ENCODE measurements at places on chromosomes 6 and 20. TPM values are rescaled to one million over a fixed set of nuclear protein-coding genes. Genes with fewer than 3 reads are reported as not detected.

GRCh38 chr6:69343851-69344250 lies 453.0 kb downstream of the LMBRD1 start:
- DNase-seq: no peak

GRCh38 chr6:160933256-160933655 lies 58.3 kb upstream of the MAP3K4 start:
- no peak for DNase-seq

- DNase-seq: no peak
These were observed 34.8 kb upstream of the PSMF1 start for GRCh38 chr20:1083431-1084080.

DNA sequence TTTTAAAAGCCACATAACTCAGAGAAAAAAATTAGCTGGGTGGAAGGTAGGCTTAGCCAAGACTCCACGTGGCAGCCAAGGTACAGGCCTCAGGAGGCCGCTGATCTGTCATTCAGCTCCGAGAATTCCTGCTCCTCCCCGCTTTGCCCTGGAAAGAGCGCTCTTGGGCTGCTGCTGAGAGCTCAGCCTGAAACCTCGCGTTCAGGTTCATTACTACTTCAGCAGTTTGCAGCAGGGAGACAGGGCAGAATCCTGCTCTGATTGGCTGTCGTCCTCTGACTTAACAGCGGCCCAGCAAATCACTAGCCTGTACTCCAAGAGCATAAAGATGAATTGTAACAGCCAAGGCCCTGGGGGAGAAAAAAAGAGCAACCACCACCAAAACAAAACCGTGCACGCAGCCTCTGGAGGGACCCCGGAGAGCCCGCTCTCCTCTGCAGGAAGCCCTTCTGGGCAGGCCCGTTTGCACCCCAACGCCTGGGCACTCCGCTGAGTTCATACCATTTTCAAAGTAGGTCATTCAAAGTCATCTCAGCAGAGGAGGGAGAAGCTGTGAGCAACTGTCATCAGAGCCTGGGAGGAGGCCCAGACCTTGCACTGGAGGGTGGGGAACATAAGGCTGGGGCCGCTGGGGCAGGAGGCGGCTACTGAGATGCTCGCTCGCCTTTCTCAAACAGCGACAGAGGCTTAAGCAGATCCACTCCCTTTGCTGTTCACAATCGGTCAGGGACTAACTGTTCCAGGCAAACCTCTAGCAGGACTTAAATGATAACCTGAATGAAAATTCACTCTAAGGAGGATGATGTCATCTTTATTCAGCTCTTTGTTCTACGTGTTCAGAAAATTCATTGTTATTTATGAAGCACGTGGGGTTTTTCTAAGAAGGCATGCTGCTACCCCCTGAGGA lies 42.3 kb upstream of the ATXN1 start:
- DNase-seq: peak; percentile 91

- no peak for DNase-seq
These were observed 220.2 kb downstream of the FUT9 start for GRCh38 chr6:96235927-96236326.

- DNase-seq: peak; percentile 63
These were observed 1.6 kb upstream of the OGFRL1 start for GRCh38 chr6:71287038-71287437.

- DNase-seq: no peak
These were observed 41.1 kb downstream of the HNF4A start for GRCh38 chr20:44396369-44397130.

GRCh38 chr6:64301307-64302236 lies 666.0 kb downstream of the PHF3 start:
- no peak for DNase-seq

DNA sequence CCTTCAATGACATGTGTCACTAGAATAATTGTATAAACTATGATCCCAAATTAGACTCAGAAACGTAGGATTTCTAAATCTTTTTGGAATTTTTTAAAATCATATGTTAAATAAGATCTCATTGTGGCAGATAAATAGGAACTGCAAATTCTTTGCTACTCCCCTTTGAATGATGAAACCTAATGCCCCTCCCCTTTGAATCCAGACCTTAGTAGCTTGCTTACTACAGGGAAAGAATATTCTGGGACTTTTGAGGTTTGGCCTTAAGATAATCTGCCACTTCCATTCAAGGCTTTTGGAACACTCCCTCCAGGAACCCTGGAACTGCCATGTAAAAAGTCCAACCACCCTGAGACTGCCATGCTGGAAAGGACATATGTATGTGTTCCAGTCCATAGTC lies 7.1 kb downstream of the TDP2 start:
- no peak for DNase-seq

GRCh38 chr6:125102891-125103290 lies 50.7 kb upstream of the TPD52L1 start:
- DNase-seq: no peak

- DNase-seq: no peak
These were observed 104.2 kb downstream of the TFAP2B start for GRCh38 chr6:50922579-50923525.

DNA sequence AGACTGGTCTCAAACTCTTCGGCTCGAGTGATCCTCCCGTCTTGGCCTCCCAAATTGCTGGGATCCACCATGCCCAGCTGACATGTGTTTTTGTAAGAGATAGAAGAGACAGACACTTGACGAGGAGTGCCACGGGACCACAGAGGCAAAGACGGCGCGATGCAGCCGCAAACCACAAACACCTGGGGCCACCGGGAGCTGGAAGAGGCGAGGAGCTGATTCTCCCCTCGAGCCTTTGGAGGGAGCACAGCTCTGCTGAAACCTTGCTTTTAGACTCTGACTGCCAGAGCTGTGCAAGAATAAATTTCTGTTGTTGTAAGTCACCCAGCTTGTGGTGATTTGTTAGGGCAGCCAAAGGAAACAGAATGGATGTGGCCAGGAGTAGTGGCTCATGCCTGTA lies 46.9 kb downstream of the TFAP2C start:
- DNase-seq: no peak

DNA sequence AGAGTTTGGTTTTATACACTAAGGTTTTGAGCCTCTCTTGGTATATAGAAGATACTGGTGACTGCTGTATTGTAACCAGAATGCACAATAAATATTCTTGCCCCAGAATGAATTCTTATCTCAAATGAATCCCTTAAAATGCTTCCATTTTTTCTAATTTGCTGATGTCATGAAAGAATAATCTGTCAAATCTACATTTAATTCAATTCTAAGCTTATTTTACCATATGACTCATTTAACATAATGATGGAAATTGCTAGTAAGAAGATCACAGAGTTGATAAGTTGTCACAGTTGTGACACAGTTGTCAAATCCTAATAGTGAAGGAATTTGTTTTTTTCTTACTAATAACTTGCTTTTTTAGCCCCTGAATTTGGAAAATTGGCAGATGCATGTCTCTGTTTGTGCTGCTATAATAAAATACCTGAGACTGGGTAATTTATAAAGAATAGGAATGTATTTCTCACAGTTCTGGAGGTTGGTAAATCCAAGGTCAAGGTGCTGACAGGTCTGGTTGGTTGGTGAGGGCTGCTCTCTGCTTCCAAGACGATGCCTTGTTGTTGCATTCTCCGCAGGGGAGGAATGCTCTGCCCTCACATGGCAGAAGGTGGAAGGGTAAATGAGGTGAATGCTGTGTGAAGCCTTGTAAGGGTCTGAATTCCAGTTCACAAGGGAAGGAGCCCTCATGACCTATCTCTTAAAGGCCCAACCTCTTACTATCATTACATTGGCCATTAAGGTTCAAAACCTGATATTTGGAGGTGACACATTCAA lies 4.7 kb downstream of the ECT2L start:
- no peak for DNase-seq

GRCh38 chr6:138727182-138727581 lies 46.4 kb upstream of the CCDC28A start:
- no peak for DNase-seq

DNA sequence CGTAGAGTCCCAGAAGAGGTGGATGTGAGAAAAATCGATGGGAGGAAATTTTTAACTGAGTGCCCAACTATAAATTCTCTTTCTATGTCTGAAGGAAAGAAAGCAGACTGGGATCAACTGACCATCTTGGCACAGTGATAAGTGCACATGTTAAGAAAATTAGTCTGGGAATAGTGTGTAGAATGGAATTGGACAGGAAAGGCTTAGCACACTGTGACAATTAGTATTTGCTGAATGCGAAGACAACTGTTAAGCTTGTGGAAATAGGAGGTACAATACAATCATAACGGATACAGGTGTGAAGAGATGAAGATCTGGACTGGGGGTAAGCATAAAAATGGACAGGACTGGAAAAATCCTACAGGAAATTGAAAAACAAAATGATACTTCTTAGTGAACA lies 114.3 kb downstream of the FAM50B start:
- no peak for DNase-seq

- no peak for DNase-seq
These were observed 56.9 kb downstream of the FAM217A start for GRCh38 chr6:4021854-4022695.

- peak; percentile 42 for DNase-seq
These were observed 347.8 kb upstream of the PLCB4 start for GRCh38 chr20:8721098-8721497.

DNA sequence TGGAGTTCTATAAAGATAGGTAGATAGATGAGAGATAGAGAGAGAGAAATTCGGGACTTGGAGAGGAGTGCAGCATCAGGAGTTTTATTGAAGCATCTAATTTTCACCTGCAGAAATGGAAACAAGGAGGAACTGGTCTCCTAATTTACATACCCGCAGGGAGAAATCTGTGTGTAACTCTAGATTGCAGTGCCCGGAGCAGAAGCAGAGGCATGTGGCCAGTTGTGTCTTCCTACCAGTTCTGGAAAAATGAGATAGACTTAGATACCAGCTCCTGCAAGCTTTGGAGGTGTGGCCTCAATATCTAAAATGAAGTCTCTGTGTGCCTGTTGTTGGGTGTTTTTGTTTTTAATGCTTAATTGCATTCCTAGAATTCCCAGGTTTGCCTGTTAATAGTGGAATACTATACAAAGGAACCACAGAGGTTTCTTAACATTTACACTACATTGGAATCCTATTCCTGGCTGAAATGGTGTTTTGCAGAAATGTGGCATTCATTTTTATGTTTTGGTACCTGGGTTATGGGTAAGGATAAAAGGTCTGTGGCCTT lies 57.4 kb downstream of the DTD1 start:
- no peak for DNase-seq

- no peak for DNase-seq
These were observed 114.7 kb downstream of the THEMIS start for GRCh38 chr6:127786109-127786508.

DNA sequence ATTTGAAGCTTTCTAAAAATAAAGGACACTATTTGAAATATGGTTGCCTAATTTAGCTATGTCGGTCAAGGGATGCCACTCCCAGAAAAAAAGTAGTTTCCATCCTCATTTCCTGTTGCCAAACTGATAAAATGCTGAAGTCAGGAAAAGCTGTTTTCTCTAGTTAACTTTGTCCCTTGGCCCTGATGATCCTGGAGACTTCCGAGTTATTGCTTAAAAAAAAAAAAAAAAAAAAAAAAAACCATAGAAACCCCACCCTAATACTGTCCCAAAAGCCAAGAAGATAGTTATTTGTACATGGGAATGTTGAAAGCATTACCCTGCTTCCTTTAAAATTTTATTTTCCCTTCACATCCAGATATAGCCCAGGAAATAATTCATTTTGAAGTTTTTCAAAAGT lies 236.7 kb downstream of the SOD2 start:
- DNase-seq: no peak

- DNase-seq: no peak
These were observed 19.5 kb upstream of the MAS1 start for GRCh38 chr6:159871241-159871640.

DNA sequence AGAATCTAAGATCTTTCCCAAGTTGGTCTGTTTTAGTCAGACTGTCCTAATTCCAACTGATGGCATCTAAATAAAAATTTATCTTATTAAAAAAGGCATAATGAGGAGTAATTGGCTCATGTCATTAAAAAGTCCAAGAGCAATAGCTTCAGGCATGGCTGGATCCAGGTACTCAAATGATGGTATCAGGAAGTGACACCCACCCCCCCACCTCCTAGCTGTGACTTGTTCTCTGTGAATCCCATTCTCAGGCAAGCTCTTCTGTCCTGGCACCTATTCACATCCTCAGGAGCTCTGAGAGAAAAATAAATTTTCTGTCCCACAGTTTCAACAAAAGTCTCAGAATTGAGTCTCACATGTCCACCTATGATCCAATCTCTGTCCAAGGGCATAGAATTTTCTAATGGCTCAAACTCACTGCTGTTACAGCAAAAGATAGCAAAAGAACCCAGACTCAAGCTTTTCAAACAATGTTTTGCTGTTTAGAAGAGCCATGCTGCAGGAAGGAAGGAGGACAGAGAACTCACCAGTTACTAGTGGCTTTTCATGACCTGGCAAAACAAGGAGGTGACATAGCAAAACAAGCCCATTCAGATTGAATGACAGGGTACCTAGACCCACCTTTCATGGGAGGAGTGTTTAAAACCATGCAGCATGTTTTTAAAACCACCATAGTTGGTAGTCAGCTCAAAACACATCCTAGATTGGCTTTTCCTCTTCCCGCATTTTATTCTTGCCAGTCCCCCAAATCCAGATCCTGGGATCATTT lies 496.1 kb downstream of the PREX1 start:
- DNase-seq: no peak

GRCh38 chr20:44656448-44656847 lies 4.9 kb upstream of the ADA start:
- no peak for DNase-seq

DNA sequence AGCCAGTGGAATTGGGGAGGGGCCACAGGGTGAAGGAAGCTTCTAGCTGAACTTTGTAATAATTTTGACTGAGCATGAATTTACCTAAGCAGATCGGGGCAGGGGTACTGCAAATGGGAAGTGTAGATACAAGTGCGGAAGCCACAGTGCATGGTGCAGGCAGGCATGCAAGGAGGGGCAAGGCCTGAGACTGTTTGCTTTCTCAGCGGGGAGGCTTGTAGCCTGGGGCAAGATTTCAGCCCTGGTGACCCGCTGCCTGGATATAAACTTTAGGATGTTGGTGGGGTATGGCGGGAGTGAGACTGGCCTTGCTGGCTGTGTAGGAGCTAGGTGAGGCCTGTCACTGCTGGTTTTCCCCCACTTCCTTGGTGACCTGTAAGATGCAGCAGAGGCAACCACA lies 266.4 kb upstream of the PREP start:
- DNase-seq: no peak

DNA sequence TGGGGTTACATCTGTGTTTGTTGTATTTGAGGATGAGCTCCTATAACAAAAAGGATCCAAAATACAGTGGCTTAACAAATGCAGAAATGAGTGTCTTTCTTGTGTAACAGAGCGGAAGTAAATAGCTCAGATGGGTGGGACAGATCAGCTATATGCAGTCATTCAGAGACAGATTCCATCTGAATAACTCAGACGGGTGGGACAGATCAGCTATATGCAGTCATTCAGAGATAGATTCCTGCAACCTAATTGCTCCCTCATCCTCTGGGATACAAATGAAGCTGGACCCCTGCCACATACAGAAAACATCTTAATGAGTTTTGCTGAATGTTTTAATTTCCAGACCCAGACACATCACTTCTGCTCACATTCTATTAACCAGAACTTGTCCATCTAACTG lies 332.3 kb downstream of the BCKDHB start:
- no peak for DNase-seq

GRCh38 chr20:33862709-33863403 lies 51.7 kb downstream of the CHMP4B start:
- peak; percentile 36 for DNase-seq

- DNase-seq: no peak
These were observed 114.3 kb upstream of the HDAC2 start for GRCh38 chr6:114085211-114085610.

NOL4L gene
- total RNA-seq: 33.0 TPM

TPBG gene
- 20.4 TPM for total RNA-seq

L3MBTL3 gene
- total RNA-seq: 14.5 TPM

SNAP25 gene
- 79.8 TPM for total RNA-seq

KIAA1755 gene
- total RNA-seq: 5.6 TPM

ADTRP gene
- total RNA-seq: not detected

SNX3 gene
- total RNA-seq: 98.4 TPM

SYNDIG1 gene
- 12.4 TPM for total RNA-seq

TCP11 gene
- not detected for total RNA-seq

CST5 gene
- total RNA-seq: not detected

Measured in cerebellum (tissue), 4 donors.